ENCODE measurements at places on chromosomes 16 and 17.

DNA sequence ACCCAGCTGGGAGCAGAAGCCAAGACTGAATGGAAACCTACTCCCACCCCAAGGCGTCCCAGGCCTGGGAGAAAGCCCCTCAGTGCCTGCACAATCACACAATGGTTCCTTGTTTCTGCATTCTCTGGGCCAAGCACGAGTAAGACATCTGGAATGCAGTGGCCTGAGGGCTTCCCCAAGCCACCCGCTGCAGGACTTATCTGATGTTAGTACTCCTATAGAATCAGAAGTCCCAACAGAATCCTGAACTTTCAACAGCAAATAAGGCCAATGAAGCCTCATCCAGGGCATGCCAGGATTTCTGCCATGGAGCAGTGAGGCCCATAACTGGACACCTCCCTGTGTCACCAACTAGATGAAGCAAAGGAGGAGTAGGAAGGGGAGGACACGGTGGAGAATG is 28.6 kb downstream of the MYO18A start:
- no peak for DNase-seq

DNA sequence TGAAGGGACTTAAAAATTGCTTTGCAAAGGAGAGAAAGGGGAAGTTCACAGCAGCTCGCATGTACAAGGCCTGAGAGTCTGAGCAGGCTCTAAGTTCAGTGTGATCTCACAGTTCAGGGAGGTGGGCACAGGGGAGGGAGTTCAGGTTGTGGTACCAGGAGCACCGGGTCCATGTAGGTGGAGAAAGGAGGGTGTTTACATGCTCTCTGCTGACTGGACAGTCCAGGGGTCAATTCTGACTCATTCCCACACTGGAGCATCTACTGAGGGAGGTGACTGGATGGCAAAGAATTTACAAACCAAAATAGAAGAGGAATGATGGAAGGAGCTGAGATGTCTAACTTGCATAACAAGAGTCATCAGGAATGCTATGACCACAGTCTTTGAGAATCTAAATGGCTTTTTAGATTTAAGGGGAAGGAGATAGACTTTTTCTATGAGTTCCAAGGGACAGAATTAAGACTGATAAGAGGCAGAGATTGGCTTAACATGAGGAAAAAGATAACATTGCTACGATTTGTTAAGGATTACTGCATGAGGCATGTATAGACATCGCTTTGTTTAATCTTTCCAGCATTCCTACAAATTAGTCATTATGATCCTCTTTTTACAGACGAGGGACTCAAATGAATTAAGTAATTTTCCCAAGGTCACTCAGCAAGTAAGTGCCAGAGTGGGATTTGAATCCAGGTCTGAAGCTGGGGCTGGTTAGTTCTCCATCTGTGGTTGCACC is 29.9 kb downstream of the MIS12 start:
- DNase-seq: no peak

DNA sequence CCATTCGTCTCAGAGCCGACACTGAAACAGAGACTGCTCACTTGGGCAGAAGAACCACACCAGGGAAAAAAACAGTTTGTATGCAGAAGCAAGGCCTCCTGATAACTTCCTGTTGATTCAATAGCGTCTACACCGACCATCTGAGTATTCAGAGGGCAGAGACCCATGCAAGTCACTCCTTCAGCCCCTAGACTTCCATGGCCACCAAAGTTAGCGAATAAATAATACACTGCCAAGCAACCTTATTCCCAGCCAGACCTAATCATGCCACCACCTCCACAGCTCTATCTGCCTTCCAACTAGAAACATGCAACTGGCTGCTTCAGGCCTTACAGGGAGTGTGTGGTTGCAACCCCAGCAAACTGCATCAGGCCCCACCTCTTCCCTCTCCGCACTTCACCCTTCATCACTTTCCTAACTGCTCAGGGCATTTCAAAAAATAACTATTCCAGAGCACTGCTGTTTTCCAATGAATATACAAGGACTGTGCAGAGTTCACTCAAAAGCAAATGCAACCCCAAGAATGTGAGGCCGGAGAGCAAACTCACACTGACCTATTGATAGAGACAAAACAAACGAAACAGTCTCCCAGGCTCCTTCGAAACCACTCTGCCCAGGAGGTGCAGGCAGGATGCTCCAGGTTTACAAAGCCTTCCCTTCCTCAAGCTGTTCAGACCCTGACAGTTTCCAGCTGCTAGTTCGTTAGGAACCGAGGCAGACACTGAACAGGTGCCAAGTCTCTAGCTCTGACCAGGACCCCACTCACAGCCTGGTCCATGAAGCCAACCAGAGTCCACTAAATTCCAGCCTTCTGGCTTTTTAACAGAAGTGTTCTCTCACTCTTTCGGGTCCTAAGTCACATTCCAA is 3.6 kb downstream of the USP7 start:
- DNase-seq: peak; percentile 24

GRCh38 chr17:38893607-38894006 is 23.7 kb downstream of the LASP1 start:
- no peak for DNase-seq

- DNase-seq: no peak
These were observed 57.9 kb downstream of the ARSG start for GRCh38 chr17:68349157-68349556.

- DNase-seq: no peak
These were observed 5.0 kb downstream of the HERPUD1 start for GRCh38 chr16:56936950-56937349.

- DNase-seq: no peak
These were observed 97.7 kb downstream of the CBLN1 start for GRCh38 chr16:49183911-49184310.

- DNase-seq: no peak
These were observed 1.8 kb downstream of the CDH15 start for GRCh38 chr16:89173174-89173921.

DNA sequence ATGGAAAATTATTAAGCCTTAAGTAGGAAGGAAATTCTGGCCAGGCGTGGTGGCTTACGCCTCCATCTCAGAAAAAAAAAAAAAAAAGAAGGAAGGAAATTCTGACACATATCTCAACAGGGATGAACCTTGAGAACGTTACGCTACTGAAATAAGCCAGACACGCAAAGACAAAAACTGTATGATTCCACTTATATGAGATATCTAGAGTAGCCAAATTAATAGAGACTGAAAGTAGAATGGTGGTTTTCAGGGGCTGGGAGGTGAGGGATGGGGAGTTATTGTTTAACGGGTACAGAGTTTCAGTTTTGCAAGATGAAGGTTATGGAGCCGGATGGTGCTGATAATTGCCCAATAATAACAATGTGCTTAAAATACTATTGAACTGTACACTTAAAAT is 16.2 kb upstream of the HNF1B start:
- no peak for DNase-seq

DNA sequence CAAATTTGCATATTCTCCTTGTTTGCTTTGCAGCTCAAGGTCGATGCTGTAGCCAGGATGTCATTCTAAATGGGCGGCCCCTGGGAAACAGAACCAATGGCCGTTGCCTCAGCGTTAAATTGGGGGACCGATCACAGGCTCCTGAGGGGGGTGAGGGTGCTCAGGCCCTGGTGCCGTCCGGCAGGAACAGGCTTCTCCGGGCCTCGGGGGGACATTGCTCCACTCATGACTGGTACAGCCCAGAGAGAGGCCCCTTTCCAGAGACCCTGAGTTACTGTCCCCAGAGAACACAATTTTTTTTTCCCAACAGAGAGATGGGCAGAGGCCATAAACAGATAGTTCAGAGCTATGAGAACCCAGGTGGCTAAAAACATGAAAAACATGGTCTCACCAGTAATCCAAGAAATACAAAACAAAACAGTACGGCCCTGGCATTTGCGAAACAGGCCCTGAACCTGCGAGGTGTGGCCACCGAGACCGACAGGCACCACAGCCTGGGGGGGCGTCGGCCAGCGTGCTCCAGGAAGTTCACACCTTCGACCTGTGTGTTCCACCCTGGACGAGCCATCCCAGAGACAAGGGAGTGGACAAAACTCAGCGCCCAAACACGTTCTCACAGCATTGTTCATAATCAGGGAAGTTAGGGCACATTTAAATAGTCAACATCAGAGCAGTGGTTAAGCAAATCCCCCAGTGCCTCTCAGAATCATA is 82.8 kb downstream of the METRNL start:
- no peak for DNase-seq

- no peak for DNase-seq
These were observed 13.9 kb upstream of the GINS3 start for GRCh38 chr16:58378401-58378800.

DNA sequence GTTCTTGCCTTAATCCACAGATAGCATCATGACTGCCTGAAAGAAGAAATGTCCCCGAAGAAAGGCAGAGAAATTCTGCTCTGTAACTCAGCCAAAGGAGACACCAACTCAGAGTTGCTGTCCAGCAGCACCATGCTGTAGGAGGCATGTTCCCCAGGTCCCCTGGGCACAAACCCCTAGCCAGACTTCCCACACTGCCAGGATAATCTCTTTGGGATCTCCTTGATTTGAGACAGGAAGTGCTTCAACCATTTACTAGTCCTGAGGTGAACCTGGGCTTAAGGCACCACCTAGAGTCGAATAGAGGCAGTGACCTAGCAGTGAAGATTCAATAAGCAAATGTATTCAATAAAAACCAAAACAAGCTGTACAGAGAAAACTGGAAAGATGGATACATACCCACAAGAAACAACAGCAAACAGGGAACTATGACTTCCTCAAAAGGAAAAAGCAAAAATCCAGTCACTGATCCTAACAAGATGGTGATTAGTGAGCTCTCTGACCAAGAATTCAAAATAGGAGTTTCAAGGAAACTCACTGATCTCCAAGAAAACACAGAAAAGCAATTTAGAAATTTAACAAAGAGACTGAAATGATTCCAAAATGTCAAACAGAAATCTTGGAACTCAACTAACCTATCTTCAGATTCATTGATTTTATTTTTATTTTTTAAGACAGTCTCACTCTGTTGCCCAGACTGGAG is 5.7 kb downstream of the OR4D2 start:
- peak; percentile 64 for DNase-seq

DNA sequence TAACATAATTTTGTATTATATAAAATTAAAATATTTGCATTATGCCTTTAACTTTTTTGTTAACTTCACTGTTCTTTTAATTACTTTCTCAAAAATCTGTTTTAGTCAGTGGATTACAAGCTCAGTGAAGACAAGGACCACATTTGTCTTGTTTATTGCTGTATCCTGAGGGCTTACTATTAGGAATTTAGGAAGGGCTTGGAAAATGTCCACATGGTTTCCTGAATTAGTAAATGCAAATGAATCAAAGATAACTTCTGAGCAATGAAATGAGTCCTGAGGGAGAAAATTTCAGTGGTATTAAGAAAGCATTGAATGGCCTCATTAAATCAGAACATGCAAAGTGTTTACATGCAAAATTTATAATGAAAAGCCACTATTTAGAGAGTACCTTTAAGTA is 1293.2 kb upstream of the GOT2 start:
- DNase-seq: no peak

DNA sequence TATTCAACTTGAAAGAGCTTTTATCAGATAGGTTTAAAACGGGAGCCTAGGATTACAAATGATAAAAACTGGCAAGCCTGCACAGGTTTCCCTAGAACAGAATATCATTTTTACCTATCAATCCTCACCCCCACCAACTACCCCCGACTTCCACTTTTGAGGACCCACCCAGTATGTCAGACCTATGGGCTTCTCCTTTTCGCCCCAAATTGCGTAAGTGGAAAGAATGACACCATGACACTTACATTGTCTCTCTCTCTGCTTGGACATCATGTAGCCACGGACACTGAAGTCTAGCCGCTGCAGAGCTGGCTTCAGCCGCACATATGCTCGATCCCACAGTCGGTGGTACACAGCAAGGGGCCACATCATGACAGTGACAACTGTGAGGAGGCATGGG is 7.4 kb upstream of the PSMC3IP start:
- no peak for DNase-seq

DNA sequence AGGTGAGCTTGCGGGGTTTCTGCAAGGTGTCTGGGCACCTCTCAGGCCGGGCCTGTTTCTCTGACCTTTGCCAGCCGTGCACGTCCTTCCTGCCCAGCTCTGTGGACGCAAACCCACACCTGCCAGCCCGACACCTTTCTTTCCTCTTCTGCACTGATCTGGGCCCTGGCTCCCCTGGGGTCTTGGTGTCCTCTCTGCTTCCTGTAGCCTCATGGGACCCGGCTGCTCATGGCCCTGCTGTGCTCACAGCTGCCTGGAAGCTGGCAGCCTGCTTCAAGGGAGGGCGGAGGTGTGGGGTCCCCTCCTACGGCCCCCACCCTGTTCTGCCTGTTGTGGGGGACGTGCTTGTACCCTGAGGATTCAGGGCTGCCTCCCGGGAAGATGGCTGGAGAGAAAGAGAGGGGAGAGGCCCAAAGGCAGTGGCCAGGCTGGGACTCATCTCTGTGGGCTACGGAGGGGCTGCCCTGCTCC is 342.4 kb downstream of the SEC14L1 start:
- DNase-seq: no peak

DNA sequence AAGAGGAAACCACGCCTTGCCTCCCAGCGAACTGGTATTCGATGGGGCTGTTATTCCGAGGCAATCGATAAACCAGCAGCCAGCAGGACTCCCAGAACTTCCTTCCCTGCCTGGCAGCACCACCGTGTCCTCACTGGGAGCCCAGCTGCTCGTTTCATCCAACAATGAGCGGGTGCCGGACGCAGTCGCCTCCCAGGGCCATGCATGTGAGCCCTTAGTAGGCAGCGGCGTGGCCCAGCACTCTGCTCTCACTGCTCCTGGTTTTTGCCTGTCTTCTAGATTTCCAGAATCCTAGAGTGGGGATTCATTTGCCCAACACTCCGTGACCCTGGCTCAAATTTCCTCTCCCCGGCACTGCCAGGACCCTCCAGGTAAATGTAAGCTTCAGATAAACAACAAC is 29.1 kb upstream of the RASD1 start:
- DNase-seq: no peak

DNA sequence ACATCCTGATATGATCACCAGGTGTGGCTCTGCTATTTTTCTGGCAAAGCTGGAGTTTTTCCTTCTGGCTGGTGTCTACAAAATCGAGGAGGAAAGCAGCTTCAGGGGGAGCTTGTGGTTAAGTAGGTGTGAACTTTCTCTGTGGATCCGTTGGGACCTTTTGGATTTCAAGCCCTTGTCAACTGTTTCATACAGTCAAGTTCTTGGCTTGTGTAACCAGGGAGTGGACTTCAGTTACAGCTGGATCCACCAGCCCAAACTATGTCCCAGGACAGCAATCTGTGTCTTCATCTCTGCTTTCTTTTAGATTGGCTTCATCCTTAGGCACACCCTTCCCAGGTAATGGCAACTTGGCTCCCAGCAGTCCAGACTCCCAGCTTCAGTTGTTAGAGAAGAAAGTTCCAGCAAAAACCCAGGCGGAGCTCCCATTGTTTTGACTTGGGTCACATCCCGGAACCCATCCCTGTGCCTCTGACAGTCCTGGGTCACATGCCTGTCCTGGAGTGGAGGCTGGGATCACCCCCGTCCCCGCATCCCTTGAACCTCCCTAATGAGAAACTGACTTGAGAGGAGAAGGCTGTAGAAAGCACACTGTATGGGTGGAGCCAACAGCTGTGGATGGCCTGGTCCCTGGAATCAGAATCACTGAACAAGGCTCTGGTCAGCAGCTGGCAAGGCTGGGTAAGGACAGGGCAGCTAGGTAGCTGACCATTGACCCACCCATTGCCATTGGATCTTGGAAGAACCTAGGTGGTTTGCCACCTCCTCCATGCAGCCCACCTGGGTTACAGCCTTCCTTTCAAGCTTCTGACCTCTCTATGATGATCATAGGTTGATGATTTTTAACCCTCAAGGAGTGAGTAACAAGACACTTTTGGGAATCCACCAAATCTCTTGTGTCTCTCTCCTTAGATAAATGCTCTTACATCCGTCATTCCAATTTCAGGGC is 18.1 kb downstream of the NKD1 start:
- no peak for DNase-seq

Measured in SK-N-DZ (cell line).